NCI-H774 (cell line): ENCODE measurements at places on chromosomes 5 and 9.

- DNase-seq, result no peak
Observed at GRCh38 chr9:136723362-136723976, 11.1 kb downstream of the DIPK1B start.

- DNase-seq, result no peak
Observed at GRCh38 chr5:42720251-42720650, 36.4 kb upstream of the CCDC152 start.

GRCh38 chr5:112382886-112383285, 36.2 kb downstream of the EPB41L4A start:
- no peak for DNase-seq

DNA sequence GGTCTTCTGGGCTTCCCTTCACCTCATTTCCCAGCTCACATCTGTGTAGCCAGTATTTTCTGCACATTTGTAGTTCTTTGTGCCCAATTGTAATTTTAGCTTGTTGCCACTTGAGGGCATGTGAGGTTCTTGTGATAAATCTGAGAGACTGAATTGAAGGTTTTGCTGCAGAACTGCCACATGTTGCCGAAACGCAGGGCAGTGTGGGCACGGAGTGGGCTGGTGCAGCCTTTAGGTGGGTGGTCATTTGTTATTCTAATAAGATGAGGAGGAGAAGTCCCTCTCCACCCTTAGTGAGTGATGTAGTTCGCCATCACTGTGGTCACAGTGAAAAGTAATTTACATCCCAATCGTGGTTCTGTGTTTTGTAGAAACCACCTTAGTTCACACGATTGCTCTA, 21.2 kb downstream of the OTULIN start:
- DNase-seq, result peak; percentile 18

- no peak for DNase-seq
Observed at GRCh38 chr5:133993185-133993936, 11.4 kb downstream of the VDAC1 start.

DNA sequence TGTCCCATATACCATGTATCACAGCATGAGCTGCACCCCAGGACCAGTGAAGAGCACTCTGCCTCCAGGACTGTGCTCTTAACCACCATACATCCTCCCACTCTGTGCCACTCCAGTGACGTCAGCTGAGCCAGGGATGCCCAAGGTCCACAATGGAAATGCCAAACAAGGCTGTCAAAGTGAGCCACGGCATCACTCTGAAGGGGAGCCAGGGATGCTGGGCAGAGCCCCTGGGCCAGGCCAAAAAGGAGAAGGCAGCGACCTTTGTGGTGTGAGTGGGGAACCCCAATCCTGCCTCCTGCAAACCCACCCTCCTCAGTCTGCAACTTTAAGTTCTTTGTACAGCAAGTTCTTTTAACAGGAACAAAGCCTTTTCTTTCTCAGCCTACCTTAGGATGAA, 242.7 kb downstream of the SYK start:
- DNase-seq, result no peak

DNA sequence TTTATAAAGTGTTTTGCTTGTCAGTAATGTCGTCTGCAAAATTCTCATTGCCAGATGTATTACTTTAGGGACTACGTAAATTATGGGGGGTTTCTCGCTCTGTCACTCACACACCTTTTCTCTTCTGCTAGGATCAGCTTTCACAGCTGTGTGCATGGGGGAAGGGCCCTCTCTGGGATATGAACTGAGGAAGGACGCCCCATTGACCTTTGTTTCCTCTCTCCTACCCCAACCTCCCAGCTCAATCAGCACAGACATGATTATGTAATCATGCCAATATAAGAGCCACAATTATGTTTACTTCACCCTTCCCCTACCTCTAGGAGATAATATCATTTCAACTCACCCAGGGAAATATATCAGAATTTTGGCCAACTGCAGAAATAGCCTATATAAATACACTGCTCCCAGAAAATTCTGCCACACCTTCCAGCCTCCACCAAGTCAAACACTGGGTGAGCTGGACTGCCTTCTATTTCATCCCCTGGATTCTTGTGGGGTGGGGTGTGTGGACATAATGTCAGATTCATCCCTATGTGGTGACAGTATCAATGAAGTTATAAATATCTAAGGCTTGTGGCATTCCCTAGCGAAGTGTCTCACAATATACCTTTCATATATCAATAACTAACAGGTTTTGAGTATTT, 12.6 kb upstream of the SEMA5A start:
- no peak for DNase-seq

- DNase-seq, result no peak
Observed at GRCh38 chr5:6730407-6730806, 17.2 kb downstream of the TENT4A start.

DNA sequence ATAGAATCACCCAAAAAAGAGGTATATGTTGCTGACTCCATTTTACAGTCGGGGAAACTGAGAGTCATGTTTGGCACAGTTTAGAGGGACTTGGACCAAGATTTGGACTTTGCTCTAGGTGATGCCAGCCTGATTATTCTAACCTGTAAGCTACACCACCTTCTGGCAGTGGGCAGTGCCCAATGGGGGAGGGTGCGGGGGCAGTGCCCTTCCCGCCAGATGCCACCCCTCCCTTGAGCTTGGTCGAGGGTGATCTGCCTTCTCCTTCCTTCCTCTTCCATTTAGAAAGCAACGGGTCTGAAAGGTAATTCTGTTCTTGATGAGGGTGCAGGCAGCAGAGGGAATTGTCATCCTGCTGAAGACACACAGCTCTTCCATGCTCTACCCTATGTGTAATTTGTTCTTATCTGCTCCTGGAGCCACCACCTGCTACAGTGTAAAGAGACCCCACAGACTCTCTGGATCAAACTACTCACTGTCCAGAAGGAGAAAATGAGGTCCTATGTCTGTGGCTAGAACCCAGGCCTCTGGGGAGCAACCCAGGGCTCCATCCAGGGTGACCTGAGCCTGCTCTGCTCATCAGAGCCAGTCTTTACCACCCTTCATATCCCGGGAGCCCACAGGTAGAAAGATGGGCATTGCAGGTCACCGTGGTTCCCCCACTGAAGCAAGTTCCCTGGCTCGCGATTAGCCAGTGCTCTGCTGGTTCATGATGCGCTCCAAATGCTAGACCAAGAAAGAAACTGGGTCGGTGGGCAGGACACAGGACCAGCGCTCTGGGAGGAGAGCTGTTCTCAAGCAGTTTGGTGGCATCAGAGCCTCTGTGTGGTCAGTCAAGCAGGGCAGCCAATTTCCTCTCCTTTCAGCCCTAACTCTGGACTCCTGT, 156.2 kb downstream of the RGS3 start:
- no peak for DNase-seq

DNA sequence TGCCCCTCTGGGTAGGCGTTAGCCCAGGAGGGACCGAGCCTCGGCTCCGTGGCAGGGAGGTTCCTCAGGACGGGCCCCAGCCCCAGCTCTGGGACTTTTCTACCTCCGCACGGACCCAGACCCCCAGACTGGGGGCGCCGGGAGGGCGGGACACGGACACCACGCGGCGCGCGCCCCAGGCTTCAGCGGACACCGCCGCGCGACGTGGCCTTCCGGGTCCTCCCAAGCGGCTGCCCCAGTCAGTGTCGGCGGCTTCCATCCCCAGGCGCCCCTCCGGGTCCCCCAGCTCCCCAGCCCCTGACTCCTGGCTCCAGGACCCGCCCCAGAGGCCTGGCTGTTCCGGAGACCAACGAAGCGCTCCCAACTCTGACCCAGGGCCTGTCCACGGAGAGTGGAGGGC, 3.1 kb downstream of the LCNL1 start:
- DNase-seq, result no peak

DNA sequence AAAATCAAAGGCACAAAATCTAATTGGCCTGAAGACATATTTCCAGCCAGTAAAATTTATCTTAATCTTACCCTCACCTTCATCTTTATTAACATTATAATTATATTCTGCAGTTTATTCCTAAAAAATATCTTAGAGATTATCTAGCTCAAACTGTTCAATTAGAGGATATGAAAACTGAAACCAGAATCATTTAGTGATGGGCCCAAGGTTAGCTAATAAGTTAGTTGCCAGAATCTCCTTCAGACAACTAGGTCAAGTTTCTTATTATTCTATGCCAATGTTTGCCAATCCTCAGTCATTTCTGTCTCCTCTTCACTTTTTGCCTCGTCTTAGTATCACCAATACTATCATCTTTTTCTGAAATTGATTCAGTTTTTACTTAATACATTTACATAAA, 56.0 kb upstream of the RASA1 start:
- DNase-seq, result no peak

DNA sequence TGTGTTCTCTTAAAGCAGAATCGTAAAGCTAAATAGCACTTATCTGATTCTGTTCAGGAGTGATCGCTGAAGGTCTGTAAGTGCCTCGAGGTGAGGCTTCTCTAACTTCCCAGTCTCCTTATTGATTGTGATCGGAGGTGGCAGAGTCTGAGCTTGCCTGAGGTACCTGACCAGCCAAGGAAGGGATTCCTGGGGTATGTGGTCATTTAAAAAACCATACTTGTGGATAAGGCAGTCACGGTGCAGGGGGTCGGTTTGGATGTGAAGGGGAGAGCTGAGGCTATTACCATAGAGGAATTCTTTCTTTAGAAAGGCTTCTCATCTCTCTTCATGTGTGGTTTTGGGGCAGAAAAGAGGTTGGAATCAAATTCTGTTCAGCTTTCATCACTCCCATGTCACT, 193.7 kb downstream of the TLE4 start:
- no peak for DNase-seq

DNA sequence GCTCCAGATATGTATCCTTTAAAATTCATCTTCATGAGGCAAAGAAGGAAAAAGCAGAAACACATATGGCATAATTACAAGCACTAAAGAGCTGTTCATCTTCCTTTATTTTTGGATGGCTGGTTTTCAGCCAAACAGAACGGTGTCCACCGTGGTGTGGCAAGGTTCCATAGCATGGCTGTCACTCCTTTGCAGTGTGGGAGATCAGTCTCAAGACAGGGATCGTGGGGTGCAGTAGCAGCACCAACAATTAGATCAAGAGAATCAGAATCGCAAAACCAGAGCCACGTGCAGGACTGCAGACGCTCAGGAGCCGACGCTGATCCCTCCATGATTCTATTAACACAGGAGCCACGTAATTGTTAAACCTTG, 79.5 kb downstream of the SEMA4D start:
- DNase-seq, result no peak

DNA sequence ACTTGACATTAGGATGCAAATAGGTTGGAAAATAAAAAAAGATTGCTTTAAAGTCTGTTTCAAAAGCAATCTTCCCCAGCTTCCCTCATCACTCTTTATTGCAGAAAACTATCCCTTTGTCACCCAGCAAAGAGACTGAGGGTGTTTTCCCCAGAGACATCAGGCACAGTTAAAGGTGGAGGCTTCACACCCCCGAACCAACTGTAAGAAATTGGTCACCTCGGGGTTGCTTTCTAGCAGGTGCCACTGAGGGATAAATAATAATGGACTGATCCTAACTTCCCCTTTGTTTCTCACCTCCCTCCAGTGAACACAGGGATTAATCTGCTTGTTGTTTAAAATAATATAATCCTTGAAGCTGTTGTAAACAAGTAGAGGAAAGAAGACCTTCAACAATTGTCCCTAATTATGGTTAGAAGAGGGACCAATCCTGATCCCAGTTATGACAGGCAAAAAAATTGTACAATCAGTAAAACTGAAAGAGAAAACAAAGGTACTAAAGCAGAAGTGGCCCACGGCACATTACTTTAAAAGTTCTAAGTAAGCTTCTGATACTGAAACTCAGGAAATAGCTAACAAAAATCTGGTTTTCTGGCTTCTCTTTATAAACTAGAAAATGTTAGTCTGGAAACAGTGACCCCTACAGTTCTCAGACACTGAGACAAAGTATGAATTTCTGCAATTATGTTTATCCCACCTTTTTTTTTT, 6.6 kb upstream of the PCSK1 start:
- no peak for DNase-seq

- DNase-seq, result no peak
Observed at GRCh38 chr5:6856653-6857052, 143.4 kb downstream of the TENT4A start.

DNA sequence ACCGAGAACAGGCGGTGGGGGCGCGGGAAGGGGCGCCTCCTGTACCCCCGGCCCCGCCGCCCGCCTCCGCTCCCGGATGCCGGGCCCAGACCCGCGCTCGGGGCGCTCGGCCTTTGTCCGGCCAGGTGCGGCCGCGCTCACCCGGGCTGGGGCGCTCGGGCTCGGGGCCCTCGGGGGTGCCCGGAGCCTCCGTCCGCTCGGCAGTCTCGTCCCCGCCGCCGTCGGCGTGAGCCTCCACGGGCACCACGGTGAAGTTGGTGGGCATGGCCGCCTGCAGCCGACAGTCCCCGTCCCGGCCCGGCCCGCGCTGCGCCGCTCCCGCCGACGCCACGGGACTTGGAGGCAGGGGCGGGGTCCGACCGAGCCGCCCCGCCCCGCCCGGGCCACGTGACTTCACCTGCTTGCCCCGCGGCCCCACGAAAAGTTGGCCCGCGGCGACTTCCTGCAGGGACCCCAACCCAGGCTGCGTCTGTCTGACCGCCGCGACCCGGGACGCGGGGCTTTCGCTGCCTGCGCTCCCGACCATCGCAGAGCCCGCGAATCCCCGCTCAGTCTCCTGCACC, at the start of gene SLC12A7:
TSS of gene SLC12A7 (minus strand) at position 337 of the 563 bp plus-strand sequence. CDS start at position 265, 72 bp downstream.
- peak; percentile 78 for DNase-seq

- no peak for DNase-seq
Observed at GRCh38 chr5:172905346-172906140, 53.7 kb upstream of the RPL26L1 start.

- no peak for DNase-seq
Observed at GRCh38 chr9:128727640-128728248, 3.8 kb upstream of the ZDHHC12 start.

GRCh38 chr9:129910628-129911567, 75.6 kb downstream of the USP20 start:
- DNase-seq, result no peak

DNA sequence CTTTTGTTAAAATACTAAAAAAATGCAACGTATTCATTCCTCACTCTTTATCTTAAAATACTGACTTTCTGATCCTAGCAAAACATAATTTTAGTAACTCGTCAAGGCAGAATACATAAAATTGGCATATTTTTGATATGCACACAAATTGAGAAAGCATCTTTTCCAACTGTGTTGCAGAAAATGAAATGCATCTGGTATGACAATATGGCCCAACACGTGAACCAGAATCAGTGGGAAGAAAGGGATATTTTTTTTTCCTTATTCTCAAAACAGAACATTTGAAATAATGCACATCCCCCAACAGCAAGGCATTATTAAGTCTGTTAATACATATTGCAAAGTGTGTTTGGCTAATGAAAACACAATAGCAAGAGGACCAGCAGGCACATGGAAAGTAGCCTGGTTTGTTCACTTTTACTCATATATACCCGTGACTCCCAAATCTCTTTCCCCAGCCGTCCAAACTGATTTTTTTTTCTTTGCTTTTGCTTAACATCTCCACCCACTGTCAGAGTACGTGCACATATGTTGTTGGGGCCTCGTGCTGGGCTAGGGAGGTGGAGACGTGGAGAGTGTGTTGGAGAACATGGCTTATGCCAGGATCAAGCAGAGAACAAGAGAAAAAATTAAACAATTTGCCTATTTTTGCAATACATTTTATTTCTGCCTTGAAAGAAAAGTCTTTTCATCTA, 4.3 kb downstream of the MCTP1 start:
- DNase-seq, result no peak

DNA sequence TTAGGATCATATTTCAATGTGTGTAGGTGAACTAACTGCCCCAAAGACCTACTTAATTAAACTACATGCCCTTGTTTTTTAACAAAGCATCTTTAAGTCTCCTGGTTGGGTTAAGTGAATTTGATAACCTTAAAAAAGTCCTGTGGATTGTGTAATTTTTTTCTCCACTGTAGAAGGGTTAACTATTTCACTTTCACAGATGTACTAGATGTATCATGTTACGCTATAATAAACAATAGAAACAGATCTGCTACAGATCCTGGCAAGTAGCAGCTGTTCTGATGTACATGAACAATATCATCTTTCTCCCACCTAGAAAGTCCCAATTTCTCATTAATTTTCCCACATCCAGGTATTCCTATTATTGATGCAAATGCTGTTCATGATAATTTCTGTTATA, 18.9 kb downstream of the KIF24 start:
- DNase-seq, result no peak
